ENCODE measurements at places on chromosomes 7 and 10.

GRCh38 chr7:75849573-75849972 lies 29.3 kb upstream of the RHBDD2 start:
- peak; percentile 85 for ATAC-seq

DNA sequence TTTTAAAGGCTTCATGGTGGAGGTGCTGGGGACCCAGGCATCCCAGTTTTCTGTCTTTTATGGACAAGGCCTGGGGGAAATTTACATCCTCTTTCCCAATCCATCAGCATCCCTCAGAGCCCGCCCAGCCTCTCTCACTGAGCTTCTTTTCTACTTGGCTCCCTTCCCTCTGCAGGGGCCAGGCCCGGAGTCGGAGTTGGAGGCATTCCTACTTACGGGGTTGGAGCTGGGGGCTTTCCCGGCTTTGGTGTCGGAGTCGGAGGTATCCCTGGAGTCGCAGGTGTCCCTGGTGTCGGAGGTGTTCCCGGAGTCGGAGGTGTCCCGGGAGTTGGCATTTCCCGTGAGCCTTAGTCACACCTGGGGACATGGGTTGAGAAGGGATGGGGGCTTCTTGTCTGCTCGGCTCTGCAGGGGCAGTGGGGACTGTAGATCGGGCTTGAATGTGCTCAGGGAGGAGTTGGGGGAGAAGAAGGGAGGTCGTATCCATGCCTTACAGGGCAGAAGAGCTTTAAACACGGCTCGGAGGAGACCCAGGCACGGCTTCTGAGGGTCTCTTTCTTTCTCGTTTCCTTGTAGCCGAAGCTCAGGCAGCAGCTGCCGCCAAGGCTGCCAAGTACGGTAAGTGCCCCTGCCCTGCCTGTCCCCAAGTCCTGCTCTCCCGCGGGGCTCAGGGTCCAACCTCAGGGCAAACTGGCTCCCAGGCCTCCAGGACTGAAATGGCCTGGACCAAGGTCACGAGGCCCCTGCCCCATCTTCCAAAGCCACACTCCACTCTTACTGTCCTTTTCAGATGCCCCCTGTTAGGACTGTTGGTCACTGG lies 27.3 kb upstream of the LIMK1 start:
- ATAC-seq = no peak

DNA sequence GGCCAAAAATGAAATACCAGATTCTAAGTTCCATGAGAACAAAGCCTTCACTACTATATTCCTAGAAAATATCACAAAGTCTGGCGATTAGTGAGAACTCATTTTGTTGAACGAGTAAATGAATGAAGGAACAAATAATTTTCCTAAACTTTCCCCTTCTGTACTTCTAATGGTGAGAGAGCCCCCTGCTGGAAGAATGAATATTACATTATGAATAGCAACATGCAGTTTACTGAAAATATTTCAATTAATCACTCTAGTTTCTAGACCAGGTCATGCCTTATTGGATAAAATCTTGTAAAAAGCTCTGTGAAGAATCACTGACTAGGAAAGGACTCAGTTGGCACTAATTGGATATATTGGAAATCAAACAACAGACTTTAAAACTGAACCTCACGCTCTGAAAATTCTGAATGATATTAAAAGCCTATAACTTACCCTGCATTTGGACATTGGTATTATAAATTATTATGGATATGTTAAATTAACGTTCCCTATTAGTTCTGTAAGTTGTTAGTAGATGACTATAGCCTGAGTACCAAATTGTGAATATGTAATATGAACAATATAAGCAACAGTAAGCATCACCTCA lies 32.4 kb upstream of the MTPN start:
- peak; percentile 42 for ATAC-seq

GRCh38 chr10:43252166-43252782 lies 14.6 kb downstream of the RASGEF1A start:
- ATAC-seq = no peak

DNA sequence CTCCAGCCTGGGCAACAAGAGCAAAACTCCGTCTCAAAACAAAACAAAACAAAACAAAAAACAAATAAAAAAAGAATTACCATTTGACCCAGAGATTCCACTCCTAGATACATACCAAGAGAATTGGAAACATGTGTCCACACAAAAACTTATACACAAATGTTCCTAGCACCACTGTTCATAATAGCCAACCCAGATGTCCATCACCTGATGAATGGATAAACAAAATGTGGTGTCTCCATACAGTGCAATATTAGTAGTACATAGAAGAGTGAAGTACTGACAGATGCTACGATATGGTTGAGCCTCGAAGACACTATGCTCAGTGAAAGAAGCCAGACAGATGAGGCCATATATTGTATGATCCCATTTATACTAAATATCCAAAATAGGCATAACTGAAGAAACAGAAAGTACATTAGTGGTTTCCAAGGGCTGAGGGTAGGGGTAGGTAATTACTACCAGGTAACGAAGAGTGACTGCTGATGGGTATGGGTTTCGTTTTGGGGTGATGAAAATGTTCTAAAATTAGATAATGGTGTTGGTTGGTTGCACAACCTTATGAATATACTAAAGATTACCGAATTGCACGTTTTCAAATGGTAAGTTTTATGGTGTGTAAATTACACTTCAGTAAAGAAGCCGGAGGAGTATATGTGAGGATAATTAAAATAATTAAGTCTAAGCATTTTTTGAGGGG lies 20.0 kb downstream of the MYO1G start:
- no peak for ATAC-seq

GRCh38 chr7:3232228-3232627 lies 68.8 kb upstream of the SDK1 start:
- no peak for ATAC-seq

GRCh38 chr7:130393101-130393561 lies 12.8 kb downstream of the CPA1 start:
- ATAC-seq = no peak

DNA sequence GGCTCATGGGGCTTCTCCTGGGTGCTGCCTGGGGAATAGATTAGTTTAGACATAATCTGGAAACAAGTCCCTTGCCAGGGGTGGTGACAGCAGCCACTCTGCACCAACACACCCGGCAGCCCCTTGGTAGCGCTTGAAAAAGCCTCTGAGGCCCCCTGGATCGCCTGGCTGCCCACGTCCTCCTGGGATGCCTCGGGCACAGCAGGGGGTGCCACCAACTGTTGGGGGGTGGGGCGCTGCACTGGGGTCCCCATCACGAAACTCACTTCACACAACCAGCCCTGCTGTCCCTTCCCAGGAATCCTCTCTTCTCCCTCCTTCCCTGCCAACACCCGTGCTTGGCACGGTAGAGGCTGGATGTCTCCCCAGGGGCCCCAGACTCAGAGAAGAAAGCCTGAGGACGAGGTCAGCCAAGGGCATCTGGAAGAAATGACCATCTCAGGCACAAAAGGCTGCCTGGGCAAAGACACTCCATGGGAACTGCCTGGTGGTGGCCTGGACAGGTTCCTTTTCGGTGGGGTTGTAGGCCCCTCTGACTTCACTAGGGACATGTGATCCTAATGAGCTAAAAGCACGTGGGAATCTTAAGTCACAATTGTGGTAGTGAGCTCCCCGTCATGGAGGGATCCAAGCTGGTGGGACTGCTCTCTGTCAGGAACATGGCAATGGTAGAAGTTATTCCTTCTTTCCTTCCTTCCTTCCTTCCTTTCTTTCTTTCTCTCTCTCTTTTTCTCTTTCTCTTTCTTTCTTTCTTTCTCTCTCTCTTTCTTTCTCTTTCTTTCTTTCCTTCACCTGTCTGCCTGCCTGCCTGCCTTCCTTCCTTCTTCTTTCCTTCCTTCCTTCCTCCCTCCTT lies 11.3 kb downstream of the TMEM270 start:
- no peak for ATAC-seq

DNA sequence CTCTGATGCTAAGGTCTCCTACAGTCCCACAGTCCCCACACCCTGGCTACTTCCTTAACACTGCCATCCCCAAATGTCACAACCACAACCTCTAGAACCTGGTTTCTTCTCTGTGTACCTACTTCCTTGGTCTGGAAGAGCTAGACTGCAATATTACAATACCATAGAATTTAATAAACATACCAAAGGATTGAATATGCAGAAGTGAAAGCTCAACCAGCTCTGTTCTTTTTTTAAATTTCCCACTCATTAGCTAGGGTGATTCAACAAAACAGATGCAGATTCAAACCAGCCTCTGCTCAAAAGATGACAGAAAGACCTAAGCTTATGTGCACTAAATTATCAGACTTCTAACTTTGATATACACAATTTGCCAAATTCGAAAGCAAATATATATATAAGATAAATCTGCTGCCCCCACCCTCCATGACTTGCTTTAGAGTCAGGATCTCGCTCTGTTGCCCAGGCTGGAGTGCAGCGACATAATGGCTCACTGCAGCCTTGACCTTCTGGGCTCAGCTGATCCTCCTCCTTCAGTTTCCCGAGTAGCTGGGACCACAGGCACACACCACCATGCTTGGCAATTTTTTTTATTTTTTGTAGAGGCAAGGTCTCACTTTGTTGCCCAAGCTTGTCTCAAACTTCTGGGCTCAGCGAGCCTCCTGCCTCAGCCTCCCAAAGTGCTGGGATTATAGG lies 212.6 kb downstream of the CHCHD3 start:
- ATAC-seq = no peak

DNA sequence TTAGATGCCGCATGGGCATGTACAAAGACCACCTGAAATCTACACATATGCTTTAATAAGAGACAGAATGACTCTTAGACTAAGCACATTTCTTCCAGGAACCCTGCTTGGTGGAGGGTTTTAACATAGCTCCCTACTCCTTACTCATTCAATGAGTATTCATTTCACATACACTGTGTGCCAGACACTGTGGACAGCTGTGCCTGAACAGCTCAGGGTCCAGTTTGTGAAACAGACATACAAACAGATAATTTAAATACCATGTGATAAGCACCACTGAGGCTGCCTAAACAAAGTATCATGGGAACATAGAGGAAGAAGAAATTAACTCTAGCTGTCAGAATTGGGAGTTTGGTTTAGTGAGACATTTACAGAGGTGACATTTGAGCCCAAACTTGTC lies 65.2 kb upstream of the ITPRID1 start:
- ATAC-seq = no peak

DNA sequence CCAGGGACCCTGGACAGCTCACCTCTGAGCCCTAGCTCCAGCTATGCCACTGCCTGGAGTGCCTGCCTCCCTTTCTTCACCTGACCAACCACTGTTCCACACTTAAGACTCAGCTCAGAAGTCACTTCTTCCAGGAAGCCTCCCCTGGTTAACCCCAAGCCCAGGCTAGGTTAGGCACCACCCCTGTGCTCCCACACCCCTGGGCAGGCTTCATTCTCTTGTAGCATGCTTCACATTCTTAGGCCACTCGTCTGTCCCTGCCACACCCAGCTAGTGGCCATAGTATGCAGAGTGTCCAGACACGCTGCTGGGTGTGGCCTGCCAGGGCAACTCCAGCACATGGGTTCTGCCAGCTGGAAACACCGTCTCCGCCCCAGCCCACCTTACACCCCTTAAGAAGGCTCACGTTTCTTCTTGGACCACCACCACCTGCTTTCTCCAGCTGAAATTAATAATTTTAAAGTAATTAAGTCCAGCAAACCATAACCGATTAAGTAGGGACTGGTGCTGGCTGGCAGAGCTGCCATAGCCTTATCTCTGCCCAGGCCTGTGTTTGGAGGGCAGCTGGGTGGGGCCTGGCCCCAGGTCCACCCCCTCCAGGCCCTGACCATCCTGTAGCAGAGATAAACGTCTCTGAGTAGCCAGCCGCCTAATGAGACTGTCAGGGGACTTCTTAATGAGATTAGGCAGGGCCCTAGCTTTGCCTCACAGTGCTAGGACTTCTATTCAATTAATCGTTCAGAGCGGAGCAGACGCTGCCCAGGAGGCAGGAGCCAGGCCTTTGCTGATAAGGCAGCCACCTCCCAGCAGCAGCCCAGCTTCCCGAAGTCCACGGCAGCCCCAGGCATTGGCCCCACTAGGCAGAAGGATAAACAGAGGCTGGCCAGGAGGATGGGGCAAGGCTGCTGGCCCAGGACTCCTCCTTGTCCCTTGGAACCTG lies 20.5 kb downstream of the GRID1 start:
- peak; percentile 86 for ATAC-seq

DNA sequence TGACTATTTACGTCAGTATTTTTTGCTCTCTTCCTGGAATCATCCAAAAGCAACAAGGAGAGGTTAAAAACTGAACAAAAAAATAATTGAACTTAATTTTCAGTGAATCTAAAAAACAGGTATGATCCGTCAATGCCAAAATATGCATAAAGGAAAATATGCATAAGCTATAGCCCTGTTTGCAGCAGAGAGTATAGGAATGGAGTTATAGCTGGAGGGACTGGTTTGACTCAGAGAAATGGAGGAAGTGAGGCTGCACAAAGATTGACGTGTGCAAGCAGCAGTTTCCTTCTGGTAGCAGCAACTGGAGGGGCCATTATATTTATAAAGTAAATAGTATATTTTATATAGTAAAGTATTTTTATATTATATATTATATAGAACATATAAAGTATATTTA lies 37.1 kb downstream of the GNG11 start:
- no peak for ATAC-seq

DNA sequence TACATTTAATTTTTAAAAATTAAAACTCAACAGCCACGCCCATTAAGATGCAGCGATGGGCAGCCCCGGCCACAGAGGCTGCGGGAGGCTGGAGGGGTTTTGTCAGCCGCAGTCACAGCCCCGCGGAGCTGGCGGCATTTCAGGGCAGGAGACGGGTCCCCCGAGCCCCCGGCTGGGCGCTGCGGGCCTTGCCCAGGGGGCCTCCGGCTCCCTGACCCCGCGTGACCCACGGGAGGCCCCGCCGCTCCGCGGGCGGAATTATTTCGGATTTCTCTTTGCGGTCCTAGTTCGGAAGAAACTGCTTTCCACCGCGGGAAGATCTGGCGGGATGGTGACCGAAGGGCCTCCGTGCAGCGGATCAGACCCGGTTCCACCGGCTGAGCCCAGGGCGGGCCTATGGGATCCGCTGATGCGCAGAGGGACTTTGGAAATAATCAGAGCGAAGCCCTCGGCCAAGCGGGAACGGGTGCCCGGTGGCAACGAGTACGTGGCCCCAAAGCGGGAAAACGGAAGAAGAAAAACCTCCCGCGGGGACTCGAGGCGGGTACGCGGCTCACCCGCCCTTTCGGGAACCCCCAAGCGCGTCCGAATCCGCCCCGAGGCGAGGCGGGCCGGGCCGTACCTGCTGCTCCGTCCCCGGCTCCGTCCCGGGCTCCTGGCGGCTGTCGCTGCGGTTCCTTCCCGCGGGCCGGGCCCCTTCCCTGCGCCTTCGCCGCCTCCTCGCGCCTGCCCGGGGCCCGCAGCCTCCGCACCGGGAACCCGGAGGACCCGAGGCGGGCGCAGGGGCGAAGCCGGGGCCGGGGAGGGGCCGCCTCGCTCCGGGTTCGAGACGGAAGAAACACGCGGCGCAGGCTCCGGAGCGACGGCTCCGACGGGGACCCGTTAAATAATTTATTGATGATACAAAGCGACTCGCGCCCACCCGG lies 1.7 kb downstream of the NKX6-2 start:
- no peak for ATAC-seq

All from esophagus mucosa (tissue), 1 donor.